ENCODE measurements at places on chromosomes 7 and 10.

GRCh38 chr10:52359441-52359840, 45.4 kb downstream of the DKK1 start:
- no peak for DNase-seq

- DNase-seq: no peak
These were observed 17.6 kb upstream of the FGFR2 start for GRCh38 chr10:121615836-121616235.

DNA sequence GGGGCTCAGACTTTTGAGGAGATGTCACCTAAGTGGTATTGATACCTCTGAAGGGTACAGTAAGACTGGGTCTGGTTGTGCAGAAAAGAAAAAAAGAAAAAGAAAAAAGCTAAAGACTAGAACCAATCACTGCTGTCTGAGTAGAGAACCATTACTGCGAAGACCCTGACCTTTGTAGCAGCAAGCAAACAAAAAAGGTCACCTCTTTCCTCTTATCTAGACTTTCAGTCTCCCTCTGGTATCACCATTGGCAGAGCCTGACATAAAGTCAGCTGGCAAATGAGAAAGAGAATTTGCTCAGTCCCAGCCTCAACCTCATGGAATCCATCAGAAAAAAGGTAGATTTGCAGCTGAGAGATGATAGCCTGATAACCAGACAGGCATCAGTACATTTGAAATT, 2.6 kb upstream of the DNTT start:
- no peak for DNase-seq

- DNase-seq: no peak
These were observed 14.4 kb downstream of the COL28A1 start for GRCh38 chr7:7521259-7521658.

DNA sequence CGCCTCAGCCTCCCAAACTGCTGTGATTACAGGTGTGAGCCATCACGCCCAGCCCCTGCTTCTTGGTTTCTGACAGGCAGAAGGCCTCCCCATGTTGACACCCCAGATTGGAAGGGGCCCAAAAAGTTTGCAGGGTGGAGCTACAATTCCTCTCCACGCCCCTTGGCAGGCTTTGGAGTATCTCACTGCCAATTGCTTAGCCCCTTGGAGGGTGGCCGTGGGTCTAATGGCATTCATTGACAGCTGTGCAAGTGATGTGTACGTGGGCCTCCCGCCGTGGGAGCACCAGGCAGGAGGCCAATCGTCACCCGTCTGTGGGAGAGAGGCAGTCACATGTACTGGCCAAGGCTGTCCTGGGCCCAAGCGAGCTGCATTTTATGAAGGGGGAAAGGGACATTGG, 73.7 kb upstream of the PPIF start:
- no peak for DNase-seq

DNA sequence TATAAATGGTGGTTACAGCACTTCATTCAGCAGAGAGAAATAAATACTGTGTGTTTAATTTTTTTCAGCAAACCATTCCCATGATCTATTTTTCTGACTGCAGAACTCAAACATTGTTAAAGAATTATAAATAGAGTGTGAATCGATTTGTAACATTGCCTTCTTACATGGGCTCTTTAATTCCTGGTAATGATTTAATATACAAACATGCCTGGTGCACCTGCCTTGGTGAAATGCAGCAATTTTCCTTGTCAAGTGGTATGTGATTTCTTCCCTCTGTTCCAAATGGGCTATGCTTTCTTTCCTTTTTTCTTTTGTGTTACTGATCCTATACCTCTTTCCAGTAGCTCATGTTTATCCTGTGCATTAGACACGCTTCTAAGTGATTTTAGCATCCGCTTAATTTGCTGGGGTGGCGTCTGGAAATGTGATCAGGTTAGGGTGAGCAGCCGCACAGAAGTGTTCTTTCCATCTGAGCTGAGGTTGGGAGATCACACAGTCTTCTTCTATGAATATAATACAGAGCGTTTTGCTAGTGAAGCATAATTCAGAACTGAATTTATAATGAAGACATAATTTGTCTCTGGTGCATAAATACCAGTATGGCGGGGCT, 94.3 kb upstream of the ITGB1 start:
- no peak for DNase-seq

DNA sequence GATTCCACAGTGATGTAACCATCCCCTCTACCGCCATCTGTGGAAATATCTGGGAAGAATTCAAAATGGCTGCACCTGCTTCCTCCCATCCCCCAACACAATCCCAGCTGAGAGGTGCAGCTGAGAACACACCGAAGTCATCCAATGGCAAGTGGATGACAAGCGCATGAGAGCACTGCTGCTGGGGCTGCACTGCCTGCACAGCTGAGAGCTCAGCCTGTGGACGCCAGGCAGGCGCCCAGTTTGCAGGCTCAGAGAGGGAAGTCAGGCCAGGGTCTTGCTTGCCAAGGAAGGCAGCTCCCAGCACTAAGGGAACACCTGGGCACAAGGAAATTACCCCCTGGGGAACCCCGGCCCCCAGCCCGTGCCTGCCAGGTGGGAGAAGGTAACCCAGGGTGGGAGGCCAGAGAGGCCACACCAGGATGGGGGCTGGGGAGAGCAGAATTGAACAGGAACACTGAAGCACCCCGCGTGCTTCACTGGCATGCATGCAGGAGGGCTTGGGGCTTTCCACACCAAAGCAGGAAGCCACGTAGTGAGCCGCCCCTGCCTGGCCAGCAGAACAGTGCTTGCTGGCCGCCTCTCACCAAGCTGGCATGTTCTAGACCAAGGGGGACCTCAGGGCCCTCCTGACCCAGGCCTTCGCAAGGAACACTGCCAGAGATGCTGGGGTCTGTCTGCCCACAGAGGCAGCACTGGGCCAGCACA, 46.2 kb downstream of the FAM53B start:
- DNase-seq: peak; percentile 13

DNA sequence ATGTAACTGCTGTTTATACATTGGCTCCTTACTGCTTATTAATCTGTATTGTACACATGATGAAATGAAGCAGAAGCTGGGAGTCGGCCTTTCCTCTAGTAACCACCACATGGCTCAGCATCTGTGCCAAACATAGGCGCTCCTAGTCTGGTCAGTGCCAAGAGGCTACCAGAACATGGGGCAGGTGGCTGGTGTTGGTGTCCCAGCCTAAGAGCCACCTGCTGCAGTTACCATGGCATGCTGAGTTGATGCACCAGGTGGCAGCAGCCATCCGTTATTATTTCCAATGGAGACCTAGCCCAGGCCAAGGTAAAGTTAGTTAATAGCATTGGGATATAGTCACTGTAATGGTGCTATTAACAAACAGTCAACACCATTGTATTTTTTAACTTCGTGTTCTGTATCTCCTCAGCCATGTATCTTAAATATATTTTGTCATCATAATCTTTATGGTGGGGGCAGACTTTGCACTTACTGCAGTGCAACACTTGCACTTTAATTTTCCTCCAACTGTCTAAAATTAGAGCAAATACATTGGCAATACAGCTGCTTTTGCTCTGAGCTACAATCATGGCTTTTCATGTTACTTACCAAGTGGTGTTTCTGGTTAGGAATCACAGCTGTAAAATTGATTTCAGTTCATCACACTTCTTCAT, 33.1 kb downstream of the HBP1 start:
- peak; percentile 46 for DNase-seq

GRCh38 chr10:381805-382204, 246.6 kb downstream of the ZMYND11 start:
- DNase-seq: no peak

DNA sequence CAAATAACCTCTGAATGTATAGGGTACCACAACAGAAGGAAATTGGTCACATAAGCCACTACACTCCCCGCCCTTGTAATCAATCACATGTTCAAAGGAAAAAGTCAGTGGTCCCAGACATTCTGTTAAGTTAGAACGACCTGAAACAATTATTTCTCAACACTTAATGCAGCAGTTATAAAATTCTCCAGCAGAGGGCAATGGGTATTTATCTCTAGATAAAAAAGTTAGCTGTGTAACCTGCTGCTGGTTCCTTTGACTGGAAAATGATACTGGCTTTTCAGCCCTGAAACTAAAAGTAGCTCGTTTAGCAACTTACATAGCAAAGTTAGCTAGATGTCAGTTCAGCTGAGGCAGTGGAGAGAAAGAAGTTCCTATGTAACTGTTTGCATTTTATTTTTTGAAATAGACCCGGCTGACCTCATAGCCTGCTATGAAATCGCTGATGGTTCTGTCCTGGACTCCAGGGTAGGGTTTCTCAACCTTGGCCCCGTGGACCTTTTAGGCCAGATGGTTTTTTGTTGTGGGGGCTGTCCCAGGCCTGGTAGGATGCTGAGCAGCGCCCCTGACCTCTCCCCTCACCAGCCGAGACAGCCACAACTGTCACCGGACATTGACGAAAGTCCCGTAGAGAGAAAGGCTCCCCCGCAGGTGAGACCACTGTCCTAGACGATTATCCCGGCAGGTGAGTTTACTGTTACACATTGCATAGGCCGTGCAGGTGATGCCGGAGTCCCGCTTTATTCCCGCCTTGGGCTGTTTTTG, 40.2 kb upstream of the PROSER2 start:
- peak; percentile 77 for DNase-seq

DNA sequence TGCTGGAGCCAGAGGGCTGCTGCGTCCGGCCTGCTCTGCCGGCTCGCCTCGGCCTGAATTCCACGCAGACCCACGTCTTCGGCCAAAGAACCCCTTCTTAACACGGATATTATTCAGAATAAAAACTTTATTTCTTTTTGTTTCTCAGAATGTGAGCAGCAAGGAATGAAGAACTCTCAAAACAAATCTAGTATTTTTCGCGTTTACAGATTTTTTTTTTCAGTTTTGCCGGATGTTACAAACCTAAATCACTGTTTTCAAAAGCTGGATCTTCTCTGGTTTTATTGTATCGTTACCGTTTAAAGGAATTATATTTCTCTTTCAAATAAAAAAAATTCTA, 4.4 kb upstream of the HOXA2 start:
- no peak for DNase-seq
